ENCODE measurements at places on chromosomes 2 and 18.

DNA sequence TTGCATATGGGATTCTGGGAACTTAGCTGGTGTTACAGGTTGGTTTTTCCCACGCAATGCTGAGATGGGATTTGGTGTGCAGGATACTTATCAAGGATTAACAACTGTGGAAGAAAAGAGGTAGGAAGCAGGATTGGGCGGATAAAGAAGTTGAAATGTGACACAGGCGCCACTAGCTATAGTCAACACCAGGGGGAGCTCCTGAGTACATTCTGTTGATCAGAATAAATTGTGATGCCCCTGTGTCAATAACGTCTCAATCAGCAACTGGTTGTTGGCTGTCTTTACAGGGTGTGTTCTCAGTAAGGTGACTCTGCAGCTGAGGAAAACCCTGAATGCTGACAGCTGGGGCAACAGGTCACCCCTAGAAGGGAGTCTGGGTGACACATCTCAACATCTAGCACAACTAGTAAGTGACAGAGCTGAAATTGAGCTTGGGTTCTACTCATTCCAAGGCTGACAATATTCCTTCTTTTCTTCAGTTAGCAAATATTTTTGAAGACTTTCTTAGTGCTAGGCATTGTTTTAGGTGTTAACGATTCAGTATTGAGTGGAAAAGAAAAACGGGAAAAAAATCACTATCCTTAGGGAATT is 143.0 kb downstream of the ARL6IP6 start:
- no peak for DNase-seq

DNA sequence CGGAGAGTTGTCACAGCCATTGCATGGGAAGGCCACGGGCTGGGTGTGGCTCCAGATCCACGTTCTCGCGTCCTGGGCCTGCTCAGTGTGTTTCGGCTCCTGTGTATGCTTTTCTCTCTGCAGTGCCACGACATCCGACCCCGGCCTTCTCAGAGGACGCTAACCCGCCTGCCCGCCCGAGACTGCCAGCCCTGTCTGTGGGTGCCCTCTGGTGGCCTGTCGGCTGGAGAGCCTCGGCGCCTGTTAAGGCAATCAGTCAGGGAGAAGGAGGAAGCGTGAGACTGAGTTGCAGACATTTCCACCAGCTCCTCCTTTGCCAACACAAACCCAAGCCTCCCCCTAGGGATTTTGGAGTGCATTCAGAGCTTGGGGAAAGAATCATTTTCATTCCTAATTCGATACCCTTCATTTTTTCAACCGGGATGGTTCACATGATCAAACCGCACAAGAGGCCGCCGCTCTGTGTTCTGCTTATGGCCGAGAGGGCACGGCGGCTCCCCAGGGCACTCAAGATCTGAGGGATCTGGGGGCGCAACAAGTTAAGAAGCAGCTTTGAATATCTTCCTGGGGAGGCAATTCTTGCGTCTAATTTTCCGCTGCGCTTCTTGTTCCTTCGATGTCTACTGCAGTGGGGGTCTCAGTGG is 37.5 kb upstream of the ZBTB7C start:
- DNase-seq, result peak; percentile 47

GRCh38 chr2:28320009-28320365 is 72.7 kb upstream of the FOSL2 start:
- no peak for DNase-seq

- no peak for DNase-seq
Observed at GRCh38 chr2:53752385-53752784, 15.2 kb upstream of the CHAC2 start.

GRCh38 chr18:63887424-63887823 is at the start of gene SERPINB2:
SERPINB2 (plus strand) TSS chr18:63887705; CDS start chr18:63891445, 3,740 bp downstream.
- DNase-seq, result no peak

GRCh38 chr2:3742743-3743508 is 39.6 kb downstream of the DCDC2C start:
- DNase-seq, result no peak

- no peak for DNase-seq
Observed at GRCh38 chr2:218810256-218810655, 21.3 kb downstream of the PRKAG3 start.

- DNase-seq, result no peak
Observed at GRCh38 chr18:51053814-51054213, 23.8 kb downstream of the SMAD4 start.

- DNase-seq, result no peak
Observed at GRCh38 chr18:59026364-59026763, 113.3 kb upstream of the SEC11C start.

DNA sequence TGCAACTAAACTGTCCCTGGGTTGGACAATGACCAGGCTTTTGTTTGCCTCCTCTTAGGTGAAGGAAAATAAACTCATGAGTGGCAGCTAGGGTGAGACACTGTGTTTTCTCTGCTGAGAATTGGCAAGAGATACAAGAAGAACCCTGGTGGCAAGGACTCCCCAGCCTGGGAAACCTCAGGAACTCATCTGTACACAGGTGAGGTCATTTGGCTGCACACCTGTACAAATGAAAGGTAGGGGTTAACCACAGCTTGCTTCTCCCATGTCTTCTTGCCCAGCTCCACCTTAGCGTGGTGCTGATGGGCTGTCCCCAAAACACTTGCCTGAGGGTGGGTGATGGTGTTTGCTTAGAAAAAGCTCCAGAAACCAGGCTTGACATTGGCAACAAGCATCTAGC is 97.2 kb upstream of the FAM136A start:
- no peak for DNase-seq

DNA sequence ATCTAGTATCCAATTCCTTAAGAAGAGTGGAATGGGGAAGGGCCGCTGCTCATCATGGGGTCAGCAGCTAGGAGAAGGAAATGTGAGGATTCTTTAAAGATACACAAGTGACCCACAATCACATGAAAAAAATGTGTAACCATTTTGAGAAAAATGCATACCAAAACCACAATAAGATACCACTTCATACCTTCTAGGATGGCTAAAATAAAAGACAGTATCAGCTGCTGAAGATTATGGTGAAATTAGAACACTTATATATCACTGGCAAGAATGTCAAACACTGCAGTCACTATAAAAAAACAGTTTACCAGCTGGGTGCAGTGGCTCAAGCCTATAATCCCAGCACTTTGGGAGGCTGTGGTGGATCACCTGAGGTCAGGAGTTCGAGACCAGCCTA is 67.9 kb downstream of the C2orf74 start:
- no peak for DNase-seq

GRCh38 chr2:60445684-60446179 is 107.7 kb downstream of the BCL11A start:
- no peak for DNase-seq

- no peak for DNase-seq
Observed at GRCh38 chr2:41933046-41933420, 114.8 kb upstream of the PKDCC start.

DNA sequence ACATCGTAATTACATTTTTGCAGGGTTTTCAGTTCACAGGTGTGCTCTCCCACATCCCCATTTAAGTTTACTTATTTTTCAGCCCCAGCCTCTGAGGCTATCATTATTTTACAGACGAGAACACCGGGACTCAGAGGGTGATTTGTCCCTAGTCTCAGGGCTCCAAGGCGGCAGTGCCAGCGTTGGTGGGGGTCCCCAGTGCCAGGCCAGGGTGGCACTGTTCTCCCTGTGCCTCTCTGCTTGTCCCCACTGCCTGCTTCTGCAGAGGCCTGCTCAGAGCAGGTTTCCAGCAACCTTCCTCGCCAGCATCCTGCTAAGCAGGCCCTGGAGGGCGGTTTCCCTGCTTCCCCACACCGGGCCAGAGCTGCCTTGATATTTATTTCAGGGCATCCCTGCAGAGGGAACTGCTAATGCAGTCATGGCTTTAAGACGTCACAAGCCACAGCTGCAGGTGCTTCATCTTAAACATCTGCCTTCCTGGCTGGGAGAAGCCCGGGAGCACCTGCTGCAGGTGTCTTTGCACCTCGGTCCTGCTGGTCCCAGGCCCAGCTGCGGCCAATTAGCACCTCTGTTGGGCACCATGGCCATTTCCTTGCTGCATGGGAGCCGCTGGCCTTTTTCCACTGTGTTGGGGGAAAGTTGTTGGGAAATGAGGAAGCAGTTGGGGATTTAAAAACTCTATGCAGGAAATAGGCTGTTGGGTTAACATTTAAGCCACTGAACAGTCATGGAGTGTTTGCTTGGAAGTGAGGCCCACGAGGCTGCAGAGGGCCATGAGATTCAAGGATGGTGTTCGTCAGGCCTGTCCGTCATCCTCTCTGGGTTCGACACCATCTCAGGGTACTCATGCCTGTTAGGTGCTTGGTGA is 22.8 kb downstream of the HPCAL1 start:
- DNase-seq, result no peak

- DNase-seq, result no peak
Observed at GRCh38 chr18:31793531-31793930, 32.9 kb upstream of the SLC25A52 start.

- no peak for DNase-seq
Observed at GRCh38 chr2:12722447-12723316, 5.9 kb downstream of the TRIB2 start.

- DNase-seq, result no peak
Observed at GRCh38 chr18:35189510-35189909, 51.3 kb upstream of the ZNF397 start.

DNA sequence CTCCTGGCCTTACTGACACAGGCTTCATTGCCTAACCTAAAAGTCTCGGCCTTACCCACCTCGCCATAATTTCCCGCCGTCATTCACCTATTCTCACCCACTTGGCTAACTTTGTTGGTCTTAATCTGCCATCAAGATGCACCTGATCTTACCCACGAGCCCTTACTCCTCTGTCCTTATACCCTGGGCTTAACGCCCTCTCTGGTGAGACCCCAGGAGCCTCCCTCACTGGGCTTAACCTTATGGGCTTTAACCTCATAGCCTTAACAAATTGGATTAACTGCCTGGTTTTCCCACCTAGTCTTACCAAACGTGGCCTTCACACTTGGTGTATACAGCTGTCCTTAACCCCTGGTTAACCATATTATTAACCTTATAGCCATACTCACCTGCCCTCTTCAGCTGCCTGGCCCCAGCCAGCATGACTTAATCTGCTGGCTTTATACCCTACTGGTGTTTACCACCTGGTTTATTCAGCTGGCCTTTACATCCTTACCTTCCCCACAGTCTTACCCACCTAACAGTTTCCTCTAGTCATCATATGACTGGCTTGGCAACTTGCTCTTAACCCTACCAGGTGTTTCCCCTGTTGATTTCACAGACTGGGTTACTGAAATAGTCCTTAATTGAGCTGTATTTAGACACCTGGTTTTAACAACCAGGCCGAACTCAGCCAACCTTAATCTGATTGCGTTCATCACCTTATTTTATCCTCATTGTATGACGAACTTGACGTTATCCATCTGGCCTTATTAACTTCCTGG is 132.0 kb upstream of the ZSWIM2 start:
- DNase-seq, result no peak

DNA sequence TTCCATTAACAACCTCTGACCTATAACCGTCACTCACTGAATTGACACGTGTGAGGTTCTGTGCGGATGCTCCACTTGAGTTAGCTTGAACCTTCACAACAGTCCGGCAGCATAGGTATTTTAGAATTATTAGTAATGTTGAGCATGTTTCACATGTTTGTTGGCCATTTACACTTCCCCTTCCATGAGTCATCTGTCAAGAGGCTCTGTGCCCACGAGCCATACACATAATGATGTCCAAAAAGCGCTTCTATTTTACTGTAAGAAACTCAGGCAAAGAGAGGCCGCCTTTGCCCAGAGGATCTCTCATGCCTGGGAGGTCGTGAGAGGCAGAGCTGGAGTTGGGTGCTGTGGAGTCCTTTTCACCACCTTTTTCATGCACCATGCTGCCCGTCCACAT is 28.9 kb upstream of the TMEM214 start:
- no peak for DNase-seq

DNA sequence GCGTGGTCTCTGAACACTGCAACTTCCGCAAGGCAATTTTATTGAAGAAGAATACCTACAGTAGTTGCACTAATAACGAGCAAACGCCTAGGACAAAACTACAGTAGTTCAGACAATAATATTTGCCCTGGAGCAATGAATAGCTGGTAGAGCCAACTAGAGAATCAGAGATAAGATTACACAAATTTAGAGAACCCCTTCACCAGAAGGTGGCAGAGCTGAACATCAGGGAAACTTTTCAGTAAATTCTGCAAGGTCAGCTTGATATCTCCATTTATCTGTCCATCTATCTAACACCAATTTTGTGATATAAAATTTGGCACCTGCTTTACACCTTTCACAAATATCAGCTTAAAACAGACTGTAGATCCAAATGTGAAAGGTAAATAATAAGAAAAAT is 43.8 kb downstream of the CDH19 start:
- no peak for DNase-seq

DNA sequence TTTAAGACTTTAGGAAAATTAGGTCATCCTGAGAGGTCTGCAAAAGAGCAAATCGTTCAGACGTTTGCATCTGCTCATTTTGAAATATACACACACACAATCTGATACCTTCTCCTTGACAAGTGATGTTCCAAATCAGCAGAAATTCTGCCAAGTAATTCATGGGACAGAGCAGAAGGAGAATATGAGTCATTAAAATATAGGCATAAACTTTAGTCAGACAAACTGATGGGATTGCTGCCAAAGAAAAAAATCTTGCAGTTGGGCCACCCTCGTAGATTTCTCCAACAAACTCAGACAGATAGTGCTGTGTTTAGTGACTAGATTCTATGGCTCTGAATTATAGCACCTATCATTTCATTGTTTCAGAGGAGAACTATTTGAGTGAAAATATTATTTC is 336.3 kb downstream of the NYAP2 start:
- no peak for DNase-seq

DNA sequence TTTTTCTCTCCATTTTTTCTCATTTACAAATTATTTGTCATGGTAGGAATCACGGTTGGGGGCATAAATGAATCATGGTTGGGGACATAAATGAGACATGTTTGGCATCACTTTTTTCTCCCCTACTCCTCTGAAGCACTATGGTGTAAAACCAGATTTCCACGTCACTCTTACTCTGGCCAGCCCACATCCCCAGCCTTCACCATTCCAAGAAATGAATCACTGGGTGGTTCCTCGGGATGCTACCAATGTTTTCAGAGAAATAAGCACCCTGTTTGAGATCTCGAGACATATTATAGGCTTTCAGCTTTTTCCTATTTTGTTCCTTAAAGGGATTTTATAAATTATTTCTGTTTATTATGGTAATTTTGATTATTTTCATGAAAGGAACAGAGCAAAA is 155.0 kb upstream of the SLC8A1 start:
- no peak for DNase-seq

- no peak for DNase-seq
Observed at GRCh38 chr2:36748166-36748565, 51.7 kb downstream of the VIT start.

- DNase-seq, result no peak
Observed at GRCh38 chr18:58758046-58758445, 86.8 kb downstream of the MALT1 start.

- DNase-seq, result no peak
Observed at GRCh38 chr18:56804395-56804794, 153.2 kb downstream of the WDR7 start.

DNA sequence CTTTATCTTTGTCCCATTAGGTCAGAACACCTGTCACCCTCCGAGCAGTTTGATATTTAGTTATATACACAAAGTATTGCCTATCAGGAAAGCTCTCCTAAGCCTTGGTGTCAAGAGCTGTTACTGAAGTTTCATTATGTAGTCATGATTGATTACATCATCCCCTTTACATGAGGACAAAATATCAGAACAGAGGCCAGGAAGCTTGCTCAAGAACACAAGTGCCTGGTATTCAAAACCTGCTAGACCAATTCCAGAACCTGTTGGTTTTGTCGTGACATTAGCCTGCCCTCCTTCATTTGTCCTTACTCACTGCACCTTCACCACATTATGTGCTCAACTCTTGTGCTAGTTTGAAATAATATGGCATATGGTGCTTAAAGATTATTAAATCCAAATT is 377.1 kb downstream of the CDH19 start:
- no peak for DNase-seq
